Cortex of kidney (tissue), 1 donor: ENCODE measurements at places on chromosomes 12 and 14.

DNA sequence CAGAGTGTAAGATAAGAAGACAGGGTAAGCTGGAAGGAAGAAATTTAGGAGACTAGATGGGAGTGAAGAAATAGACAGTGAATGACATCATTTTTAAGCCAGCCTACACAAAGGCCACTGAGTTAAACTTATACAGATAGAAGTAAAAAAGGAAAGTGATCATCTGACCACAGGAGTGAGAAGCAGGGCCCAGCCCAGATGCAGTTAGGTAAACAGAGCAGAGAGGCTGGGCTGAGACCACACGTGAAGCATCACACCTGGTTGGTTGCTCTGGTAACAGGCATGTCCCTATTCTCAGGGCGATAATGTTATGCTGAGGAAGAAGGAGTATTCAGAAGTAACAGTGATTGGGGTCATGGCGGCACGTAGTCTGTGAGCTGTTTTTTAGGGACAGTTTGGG, 1079.4 kb downstream of the AACS start:
- DNase-seq, result no peak

DNA sequence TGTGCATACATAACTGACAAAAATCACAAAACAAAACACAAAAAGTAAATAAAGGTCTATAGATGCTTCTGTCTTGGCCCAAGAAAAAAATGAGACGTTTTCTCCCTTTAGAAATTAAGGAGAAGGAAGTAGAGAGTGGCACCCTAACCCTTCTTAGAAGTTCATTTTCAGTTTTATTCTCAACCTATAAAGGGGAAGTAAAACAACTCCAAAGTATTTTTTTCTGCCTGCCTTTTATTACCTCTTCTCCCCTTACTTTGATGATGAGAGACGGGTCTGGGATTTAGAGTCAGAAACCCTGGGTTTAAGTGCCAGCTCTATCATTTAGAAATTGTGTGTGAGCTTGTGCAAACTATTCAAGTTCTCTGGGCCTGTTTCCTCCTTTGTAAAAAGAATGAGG, 2.8 kb downstream of the PRIM1 start:
- no peak for DNase-seq

GRCh38 chr14:104267895-104268294, 129.5 kb downstream of the KIF26A start:
- no peak for DNase-seq

- DNase-seq, result no peak
Observed at GRCh38 chr14:49405291-49405690, 180.9 kb downstream of the RPS29 start.

DNA sequence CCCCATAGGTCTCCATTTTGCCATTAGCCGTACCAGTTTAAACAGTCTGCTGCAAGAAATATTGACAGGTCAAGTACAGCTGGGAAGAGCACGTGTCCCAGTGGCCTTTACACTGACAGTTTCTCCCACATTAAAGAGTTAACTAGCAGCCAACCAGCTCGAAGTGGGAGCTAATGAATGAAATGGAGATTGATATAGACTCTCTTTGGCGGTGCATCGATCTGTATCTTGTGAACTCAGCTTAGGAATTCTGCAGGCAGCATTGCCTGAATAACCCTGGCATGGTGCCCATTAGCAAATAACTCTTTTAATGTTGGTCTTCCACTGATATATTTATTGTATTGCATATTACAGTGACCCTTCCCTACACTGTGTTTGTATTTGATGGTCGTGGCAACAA, 319.4 kb downstream of the EGLN3 start:
- no peak for DNase-seq

DNA sequence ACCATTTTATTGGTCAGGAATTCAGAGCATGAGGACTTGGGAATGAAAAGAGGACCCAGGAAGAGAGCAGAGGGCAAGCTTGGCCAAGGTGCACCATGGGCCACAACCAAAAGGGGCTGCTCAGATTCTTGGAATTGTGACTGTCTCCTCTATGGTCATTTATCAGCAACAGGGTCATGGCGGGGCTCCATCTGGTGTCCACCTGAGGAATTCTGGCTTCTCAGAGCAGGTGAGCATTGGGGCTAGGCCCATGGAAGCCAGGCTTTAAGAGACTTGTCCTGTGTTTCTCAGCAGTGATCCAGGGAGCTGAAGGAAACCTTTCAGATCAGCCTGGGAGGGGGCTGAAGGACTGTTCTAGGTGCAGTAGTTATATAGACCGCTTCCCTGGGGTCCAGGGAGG, 2.6 kb upstream of the RIN3 start:
- no peak for DNase-seq

DNA sequence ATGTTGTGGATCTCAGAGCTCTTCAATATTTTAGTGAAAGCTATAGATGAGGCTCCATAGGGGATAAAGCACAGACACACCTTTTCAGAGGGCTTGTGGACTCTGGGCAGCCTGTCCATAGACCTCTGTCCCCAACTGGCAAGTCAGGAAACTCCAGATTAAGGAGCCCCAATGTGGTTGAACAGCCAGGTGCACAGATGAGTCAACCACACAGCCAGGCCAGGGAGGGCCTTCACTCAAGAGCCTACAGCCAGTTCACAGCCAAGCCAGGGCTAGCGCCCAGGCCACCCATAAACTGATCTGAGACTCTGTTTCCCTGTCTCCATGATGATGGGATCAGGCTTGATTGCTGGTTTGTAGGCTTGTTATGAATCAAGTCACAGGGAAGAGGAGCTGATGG, 1.0 kb upstream of the BDKRB2 start:
- DNase-seq, result no peak

DNA sequence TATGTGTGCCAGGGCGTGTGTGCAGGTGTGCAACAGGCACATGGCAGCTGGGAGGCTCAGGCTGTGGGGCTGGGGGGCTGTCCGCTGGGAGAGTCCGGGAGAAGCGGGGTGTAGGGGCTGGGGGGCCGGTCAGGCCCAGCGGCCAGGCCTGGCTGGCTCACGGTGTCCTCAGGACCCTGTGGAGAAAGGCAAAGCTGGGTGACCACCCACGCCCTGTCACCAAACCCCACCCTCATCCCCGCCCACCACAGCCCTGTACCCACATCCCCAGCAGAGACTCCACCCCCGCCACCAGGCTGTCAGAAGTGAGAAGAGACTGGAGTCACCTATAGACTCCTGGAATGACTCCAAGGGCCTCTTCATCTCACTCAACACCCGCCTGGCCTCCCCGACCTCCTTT, 85.3 kb downstream of the SCARB1 start:
- DNase-seq, result no peak

DNA sequence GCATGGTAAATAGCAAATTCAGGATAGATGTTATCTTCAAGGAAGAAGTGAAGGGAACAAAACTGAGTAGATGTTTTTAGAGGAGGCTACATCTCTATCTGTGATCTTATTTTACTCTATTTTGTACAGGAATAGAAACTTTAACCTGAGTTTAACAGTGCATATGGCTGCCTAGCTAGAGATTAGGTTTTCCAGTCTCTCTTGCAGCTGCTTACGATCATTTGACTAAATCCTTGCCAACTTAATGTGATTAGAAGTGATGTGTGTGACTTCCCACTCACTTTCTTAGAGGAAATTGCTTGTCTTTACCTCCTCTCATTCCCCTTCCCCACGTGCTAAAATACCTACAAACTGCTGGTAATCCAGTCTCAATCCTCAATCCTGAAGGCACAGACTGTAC, 26.5 kb upstream of the SLC15A5 start:
- DNase-seq, result no peak

GRCh38 chr12:69055706-69056105, 122.7 kb upstream of the CPM start:
- DNase-seq, result no peak

DNA sequence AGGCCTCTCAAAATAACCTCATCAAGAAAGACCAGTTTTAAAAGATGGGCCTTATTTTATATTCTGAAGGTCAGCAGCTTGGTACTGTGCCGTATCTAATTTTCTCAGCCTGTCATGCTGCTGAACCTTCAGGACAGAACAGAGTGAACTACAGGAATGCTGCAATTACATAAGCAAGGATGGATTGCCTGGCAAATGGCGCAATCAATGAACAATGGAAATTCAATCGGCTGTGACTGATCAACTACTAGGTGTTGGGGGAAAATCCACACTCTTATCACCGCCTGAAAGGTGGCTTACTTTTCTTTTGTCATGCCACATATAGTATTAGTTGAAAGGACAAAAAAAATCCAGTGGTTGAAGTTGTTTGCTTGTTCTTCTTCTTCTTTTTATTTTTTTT, 8.5 kb downstream of the ACSS3 start:
- no peak for DNase-seq

DNA sequence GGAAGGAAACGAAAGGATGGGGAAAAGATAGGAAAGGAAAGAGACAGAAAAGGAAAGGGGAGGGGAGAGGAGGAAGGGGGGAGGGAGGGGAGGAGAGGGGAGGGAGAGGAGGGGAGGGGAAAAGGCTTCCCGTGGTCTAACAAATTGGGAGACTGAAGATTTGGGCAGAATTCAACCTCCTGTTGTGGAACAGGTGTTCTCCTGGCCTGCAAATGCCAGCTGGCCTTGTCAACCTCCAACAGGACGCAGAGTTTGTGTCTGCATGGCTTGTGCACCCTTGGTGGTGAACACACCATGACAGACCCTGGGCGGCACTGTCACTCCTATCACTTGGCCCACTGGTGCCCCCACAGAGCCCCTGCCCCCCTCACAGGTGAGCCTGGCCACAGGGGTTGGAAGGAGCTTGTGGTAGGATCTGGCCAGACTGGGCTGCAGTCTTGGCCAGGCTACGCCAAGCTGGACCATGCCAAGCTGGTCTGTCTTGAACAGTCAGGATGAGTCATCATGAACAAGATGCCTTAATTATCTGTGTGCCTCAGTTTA, 321.6 kb downstream of the BCL11B start:
- DNase-seq, result no peak

DNA sequence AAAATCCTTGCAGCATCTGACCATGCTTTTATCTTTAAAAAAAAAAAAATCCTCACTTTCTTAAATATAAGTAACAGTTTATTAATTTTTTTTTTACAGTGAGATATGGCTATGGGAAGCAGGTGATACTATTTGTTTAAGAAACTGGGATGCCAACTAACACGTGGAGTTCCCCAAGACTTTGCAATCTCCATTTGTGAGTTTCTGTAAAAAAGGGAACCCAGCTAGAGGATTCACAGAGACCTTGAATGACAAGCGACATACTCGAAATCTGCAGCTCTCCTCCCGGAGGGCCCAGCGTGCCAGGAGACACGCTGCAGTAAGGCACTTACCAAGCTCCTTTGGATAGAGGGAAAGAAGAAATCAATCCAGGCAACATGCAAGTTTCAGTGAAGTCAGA, 30.1 kb downstream of the SLC15A4 start:
- DNase-seq, result no peak

DNA sequence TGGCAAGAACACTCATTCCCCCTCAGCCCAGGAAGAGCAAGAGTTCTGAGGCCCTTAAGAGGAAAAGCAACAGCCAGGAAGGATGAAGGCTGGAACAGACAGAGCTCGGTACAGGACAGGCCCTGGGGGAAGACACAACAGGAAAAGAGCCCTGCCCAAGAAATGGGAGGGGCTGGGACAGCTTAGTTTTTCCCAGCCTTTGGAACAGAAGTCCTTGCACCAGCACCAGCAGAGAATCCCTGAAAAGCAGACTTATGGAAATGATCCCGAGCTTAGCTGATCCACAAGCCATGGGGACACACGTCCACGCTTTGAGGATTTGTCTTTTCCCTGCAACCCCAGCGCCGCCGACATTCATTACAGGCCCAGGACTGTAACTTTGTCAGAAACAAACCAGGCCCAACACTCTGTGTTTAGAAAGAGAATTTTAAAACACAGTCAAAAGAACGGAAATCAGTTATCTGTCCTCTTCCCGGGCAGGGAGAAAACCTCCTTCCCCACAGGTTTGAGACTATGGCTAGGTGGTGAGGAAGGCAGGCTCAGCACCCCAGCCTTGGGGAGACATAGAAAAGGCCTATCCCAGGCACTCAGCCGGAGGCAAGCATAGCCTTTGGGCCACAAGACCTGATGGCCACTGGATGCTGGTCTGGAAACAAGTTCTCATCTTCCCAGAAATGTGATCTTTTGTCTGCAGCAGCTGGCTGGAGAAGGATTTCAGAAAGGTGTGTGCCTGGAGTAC, 4.0 kb upstream of the AVIL start:
- DNase-seq, result no peak

DNA sequence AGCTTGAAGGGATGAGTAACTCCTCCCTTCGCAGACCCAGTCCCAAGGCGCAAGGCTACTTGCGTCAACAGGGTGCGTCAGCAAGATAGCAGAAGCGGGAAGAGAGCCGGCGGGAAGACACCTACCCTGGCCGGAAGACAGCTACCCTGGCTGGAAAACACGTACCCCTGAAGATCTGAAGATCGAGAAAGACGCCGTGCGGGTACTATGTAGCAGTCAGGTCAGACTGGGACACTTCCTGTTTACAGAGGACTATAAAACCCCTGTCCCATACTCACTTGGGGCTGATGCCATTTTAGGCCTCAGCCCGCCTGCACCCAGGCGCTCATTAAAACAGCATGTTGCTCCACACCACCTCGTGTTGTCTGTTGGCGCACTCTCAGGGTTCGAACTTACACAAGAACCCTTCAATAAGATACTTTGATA, 80.9 kb downstream of the ABCD2 start:
- no peak for DNase-seq

DNA sequence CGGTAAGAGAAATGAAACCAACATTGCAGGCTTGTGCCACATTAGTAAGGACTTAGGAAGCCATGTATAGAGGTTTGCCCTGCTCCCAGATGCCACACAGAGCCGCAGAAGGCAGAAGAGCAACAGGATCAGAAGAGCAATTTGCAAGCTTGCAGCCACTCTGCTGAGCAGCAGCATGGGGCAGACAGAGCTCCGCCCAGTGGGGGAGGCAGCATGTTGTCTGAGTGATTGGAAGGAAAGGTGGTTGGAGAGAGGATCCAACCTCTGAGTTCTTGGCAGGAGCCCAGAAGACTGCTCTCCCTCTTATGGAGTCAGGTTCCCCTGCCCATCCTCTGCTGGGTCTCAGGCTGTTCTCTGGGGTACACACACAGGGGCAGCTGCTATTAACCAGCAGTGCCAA, 2.3 kb upstream of the KRT6A start:
- DNase-seq, result no peak

DNA sequence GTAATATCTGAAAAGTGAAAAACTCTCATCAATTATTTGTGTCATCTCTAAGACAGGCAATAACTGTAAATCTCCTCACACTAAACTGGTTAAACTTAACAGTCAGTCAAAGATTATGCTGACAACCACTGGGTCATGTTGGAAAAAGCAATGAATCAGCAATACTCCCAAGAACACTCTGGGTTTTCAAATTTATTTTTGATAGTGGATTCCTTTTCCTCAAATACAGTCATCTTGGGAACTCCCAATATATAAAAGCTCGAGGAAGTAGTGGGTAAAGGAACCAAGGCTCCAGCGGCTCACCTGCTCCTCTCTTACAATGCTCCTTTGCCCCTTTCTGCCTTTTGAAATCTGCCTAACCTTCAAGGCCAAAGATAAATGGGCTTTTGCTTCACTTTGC, 70.0 kb downstream of the ARMH4 start:
- DNase-seq, result no peak
